ENCODE measurements at places on chromosomes 5 and 9.

DNA sequence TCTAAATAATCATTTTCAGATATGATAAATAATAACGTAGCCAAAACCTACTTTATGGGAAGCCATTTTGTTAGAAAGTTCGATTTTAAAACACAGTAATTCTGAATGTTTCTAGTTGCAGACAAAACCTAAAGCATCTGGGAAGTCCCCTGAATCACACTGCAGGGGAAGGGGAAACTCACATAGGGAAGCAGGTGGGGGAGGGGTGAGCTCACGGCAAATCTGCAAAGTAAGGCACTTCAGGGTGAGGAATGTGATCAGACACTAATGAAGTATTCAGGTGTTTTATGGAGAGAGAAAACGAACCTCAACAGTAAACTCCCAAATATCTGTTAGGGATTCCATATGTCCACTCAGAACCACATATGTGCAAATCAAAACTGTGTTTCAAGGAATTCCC, 70.7 kb downstream of the EPB41L4A start:
- no peak for DNase-seq

DNA sequence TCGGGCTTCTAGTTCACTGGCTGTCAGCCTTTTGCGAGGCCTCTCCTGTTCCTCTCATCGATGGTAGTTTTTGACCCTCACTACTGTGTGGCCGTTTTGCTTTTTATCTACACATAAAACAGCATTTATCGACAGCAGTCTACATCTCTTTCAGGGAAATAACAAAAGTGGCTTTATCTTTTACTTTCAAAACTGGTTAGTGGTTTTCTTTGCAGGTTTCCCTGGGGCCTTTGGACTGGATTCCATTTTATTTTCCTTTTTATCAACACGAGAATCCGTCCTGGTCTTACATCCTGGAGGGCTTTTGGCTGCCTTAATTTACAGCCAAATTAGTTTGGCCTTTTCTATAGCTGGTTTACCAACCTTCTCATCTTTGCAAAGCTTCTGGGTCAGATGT, 793 bp upstream of the PKD2L2 start:
- no peak for DNase-seq

- DNase-seq = peak; percentile 59
Observed at GRCh38 chr5:157476702-157477408, 16.8 kb downstream of the NIPAL4 start.

DNA sequence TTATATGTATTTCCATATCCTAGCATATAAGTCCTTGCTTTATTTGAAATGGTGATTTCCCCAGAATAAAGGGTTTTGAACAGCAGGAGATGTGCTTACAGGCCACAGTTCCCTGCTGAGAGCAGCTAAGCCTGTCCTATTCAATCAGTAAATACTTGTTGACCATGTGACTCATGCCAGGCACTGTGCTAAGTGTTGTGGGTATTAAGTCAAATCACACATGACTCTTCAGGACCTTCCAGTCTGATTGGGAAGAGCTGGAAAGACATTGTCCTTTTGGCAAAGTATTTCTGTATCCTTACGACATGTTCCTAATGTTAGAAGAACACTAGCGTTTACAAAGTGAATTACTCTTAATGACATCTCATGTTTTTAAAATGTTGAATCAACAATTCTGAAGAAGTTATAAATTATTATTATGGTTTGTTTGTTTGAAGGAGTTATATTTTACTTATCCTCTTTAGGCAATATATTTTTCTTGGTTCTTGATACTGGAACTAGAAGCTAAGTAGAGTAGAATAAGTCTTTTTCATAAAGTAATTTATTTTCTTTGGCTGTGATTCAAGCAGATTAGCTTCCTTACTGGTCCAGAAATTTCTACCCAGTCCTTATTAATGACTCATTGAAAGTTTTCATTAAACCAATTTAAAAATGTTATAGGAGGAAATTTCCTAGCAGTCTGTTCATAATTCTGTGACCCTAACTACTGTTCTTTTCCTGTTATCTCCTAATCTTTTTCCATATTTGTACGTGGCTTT, 82.1 kb downstream of the GAPVD1 start:
- DNase-seq = no peak

DNA sequence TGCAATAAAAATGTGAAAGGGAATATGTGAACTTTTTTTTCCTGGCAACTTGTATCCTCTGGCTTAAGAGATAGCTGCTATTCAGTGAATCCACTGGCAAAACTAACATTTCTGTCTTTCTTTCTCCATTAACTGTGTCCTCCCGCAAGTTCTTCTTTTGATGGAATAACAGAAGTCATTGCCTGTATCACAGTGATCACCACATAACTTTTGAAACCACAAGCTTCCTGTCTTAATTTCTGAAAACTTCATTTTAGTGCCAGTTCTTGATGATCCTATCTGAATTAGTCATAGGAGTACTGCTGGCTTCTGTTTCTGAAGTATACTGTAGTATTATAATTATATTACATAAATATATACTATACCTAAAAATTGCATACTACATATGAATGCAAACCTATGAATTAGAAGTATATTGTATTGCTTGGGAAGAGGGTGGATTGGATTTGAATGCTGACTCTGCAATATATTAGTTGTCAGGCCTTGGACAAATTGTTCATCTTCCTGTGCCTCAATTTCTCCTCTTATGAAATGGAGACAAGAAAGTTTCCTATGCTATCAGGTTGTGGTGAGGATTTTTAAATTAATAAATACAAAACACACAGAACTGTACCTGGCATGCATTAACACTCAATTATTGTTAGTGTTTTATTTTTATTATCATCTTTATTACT, 441.6 kb downstream of the CETN3 start:
- no peak for DNase-seq

DNA sequence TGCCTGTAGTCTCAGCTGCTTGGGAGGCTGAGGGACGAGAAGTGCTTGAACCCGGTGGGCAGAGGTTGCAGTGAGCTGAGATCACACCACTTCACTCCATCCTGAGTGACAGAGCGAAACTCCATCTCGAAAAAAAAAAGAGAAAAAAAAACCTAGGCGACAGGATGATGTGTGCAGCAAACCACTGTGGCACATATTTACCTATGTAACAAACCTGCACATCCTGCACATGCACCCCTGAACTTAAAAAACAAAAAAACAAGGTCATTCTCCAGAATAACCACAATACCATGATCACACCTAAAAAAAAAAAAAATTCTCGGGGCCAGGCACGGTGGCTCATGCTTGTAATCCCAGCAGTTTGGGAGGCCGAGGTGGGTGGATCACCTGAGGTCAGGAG, 7.5 kb upstream of the DOLPP1 start:
- no peak for DNase-seq

- DNase-seq = no peak
Observed at GRCh38 chr5:77308154-77308960, 97.9 kb downstream of the PDE8B start.

GRCh38 chr5:53908757-53909156, 348.3 kb downstream of the NDUFS4 start:
- DNase-seq = no peak

GRCh38 chr5:116402235-116402634, 172.4 kb downstream of the SEMA6A start:
- no peak for DNase-seq

GRCh38 chr9:83570359-83570758, 32.2 kb upstream of the FRMD3 start:
- no peak for DNase-seq

GRCh38 chr5:68002836-68003235, 212.7 kb upstream of the PIK3R1 start:
- no peak for DNase-seq

GRCh38 chr9:22413884-22414283, 32.7 kb upstream of the DMRTA1 start:
- DNase-seq = no peak

- DNase-seq = no peak
Observed at GRCh38 chr9:16551692-16552091, 318.8 kb downstream of the BNC2 start.

GRCh38 chr9:79663878-79664277, 92.1 kb downstream of the TLE4 start:
- DNase-seq = no peak

GRCh38 chr5:158212917-158213316, 354.0 kb upstream of the CLINT1 start:
- no peak for DNase-seq

GRCh38 chr5:147629196-147629595, 119.3 kb upstream of the DPYSL3 start:
- DNase-seq = no peak

DNA sequence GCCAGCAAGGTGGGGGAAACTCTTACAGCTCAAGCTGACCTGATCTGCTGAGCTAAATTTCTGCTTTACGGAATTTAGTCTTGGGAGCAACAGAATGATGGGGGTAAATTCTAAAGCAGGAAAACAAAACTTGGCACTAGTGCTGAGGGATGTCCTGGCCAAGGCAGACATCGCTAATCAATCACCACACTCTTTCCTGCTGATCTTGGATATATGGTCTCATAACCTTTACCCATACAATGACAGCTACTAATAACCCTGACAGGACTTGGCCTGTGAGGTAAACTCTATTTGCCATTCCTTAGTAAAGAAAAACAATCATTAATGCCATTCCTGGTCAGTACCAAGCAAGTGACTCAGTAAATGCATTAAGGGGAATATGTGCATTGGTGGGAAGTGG, 51.5 kb downstream of the PPARGC1B start:
- DNase-seq = no peak

- no peak for DNase-seq
Observed at GRCh38 chr9:112173489-112174221, 1.4 kb downstream of the SUSD1 start.

GRCh38 chr9:89417832-89418473, 80.0 kb downstream of the SEMA4D start:
- DNase-seq = no peak

DNA sequence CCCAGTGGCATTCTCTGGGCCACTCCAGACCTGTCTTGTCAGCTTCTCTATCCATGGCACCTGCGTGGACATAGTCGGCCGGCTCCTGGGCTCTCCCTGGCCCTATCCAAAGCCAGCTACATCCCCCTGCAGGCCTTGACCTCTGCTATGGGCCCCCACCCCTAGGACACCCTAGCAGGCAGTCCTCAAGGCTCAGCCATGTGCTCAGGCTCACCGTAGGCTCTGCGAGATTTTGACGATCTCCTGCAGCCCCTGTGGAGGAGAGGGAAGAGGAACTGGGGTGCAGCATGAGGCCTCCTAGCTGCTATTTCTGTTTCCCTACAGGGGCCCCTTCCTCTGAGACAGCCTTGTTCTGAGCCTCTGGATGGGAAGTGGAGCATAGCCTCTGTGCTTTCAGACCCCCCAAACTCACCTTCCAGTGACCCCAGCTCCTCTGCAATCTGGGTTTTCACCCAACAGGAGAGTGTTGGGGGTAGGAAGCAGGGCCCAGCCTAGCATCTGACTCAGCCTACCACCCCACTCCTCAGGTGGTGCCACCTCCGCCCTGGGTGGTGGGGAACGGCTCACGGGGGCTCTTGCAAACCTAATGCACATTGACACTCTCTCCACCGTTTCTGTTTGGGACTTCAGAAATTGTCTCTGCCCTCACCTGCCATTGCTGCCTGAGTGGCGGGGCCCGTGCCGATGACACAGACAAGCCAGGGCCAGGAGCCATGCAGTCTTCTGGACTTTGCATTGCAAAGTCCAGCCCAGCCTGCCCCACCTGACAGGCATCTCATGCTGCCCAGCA, 36.7 kb downstream of the HRH2 start:
- no peak for DNase-seq

- DNase-seq = no peak
Observed at GRCh38 chr9:112078432-112078831, 96.7 kb downstream of the SUSD1 start.

GRCh38 chr9:134842321-134842720, 38.3 kb upstream of the FCN2 start:
- DNase-seq = no peak

DNA sequence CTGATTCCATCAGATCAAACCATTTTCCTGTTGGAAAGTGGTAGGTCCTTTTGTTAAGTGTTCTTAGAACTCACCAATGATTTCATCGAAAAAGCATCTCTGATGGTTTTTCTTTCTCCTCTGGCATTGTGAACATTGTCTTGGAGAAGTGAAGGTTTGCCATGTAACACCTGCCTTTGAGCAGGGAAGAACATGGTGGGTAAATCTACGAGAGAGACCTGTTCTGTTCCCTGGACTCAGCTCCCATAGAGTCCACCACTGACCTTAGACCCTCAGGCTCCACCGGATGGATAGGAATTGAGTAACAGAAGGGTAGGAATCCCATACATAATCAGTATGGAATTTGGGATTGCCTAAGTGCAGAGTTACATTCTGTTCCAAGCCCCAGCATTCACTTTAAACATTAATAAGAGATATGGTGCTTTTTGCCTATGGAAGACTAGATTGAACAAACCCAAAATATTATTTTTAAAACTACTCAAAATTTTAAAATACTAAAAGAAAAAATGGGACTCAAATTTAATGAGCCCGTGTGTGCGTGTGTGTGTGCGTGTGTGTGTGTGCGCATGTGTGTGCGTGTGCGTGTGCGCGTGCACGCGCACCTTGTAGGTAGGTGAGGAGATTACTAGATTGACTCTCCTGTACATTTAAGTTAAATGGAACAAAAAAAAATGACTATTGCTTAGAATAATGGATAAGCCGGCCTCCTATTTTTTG, 92.0 kb downstream of the C9orf152 start:
- no peak for DNase-seq

DNA sequence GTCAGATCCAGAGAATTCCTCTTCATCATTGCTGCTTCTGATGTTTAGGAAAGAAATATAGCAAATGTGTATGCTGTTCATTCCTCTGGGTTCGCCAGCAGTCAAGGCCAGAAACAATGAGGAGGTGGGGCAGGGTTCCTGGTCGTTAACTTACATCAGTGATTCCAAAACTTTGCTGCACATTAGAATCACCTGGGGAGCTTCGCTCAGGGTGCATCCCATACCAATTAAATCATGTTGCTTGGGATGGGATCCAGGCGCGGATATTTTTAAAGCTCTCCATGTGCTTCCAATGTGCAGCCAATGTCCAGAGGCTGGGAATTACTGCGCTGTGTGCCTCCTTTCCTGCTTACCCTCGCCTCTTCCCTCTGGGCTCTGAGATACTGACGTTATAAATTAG, 227.9 kb upstream of the KLF9 start:
- DNase-seq = no peak

GRCh38 chr9:69344459-69344858, 19.4 kb downstream of the ENTREP1 start:
- DNase-seq = no peak

- DNase-seq = no peak
Observed at GRCh38 chr9:99001892-99002291, 58.2 kb downstream of the COL15A1 start.

DNA sequence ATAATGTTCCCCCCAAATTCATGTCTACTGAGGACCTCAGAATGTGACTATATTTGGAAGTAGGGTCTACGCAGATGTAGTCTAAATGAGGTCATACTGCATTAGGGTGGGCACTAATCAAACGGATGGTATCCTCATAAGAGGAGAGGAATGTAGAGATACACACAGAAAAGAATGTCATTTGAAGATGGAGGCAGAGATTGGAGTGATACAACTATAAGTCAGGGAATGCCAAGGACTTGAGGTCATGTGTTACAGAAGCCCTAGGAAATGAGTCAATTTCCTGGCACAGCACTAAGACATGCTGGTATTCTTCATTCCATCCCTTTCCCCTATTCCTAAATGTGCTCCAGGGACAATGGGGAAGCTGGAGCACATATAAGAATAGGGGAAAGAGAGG, 758 bp upstream of the PDCD1LG2 start:
- DNase-seq = no peak

GRCh38 chr5:132414634-132415378, 45.3 kb downstream of the SLC22A5 start:
- DNase-seq = no peak
